Posterior cingulate gyrus (tissue), 11 donors: ENCODE measurements at places on chromosomes 1 and 21.
A peak's percentile ranks its signal among the peaks of the same experiment; 100 is the strongest.

DNA sequence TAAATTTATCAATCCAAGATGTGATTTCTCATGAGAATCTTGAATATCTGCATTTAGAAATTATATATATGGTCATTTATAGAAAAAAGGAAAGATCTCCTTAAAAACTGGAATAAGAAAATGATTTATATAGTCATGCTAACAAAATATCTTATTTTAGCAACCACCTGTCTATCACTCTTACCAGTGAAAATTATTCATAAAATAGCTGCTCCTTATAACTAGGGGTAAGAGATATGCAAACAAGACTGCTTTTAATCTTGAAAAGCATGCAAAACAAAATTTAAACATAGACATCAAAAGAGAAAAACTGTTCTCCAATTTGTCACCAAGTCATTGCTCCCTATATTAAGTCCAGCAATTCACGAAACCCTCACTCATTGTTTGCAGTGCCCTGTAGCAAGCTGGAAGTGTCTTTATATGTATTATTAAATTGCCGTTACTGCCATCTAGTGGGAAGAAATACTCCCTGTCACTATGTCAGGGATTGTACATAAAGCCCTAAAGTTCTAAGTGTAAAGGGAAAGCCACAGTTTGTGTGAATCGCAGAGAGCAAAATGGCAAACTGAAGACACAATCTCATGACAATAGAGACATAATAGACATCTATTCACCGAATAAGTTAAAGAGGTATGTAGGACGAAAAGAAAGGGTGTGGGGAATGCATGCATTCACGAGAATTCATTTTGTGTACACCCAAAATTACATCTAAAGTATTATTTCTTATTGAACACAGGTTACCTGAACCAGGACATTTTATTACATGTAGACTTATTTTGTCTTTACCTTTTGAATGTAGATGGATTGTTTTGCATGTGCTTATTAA, 600.5 kb downstream of the USP25 start:
- no peak for DNase-seq

- no peak for DNase-seq
These were observed 834.2 kb upstream of the CXADR start for GRCh38 chr21:16678429-16679160.

DNA sequence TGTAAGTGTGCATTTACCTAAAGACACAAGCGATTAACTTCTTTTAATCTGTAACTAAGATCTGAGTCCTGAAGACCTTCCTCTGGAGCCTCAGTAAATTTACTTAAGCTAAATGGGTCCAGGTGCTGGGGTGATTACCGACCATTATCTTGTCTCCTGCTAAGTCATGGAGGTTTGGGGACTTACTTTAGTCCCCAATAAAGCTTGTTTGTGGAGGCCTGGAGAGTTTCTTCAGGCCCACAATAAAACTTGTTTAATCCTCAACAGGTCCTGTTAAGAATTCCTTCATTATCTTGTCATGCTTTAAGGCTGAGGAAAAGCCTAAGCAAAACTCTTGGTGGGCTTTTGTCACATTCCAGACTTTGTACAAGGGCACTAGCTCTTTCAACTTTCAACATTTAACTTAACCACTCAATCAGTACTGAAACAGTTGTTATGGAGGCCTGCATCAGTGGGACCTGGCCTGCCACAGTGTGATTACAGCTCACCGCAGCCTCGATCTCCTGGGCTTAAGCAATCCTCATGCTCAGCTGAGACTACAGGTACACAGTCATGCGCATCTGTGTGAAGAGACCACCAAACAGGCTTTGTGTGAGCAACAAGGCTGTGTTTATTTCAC, 84.0 kb downstream of the FMO4 start:
- DNase-seq = no peak

DNA sequence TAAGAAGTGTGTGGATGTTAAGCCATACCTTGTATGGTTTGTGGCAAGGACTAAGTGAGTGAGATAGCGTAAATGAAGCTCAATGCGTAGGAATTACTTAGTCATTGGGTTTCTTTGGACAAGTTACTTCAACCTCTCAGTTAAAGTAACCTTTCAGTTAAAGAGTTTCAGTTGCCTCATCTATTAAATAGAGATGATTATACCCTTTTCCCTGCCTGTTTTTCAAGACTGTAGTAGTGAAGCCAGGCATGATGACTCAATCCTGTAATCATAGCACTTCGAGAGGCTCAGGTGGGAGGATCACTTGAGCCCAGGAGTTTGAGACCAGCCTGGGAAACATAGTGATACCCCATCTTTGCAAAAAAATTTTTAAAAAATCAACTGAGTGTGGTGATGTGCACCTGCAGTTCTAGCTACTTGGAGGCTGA, 6.3 kb downstream of the ZMPSTE24 start:
- no peak for DNase-seq

- no peak for DNase-seq
These were observed 13.9 kb downstream of the GPR3 start for GRCh38 chr1:27406362-27406680.

DNA sequence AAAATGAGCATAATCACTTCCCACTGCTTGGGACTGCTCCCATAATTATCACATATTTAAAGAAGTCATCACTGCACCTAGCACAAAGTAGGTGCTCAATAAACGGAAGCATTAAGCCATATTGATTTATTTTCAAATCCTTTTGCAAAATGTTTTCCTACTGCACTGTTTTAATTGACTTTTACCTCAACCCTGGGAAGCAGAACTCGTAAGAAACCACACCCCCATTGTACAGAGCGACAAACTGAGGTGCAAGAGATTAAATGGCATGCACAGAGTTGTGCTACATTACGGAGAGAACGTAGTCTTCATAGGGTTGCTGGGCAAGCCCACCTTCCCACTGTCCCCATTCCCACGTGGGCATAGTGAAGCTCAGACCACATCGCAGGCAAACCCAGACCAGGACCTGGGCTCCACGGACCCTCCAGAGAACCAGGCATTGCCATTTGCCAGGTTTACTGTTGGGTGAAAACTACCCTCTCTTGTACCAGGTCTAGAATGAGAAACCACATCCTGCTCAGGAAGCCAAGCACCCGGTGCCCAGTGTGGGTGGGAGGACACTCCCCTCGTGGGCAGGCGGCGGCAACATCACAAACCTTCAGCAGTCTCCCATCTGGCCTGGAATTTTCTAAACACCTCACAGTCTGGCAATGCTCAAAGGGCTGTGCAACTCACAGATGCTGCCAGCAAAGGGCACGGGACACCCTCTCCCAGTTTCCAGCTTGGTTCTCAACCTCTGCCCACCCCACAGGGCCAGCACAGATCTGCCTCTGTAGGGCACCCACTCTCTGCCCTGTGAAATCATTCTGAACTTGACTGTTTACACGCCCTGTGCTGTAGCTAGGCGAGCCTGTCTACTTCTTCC, 8.2 kb downstream of the IFFO2 start:
- peak; percentile 62 for DNase-seq

DNA sequence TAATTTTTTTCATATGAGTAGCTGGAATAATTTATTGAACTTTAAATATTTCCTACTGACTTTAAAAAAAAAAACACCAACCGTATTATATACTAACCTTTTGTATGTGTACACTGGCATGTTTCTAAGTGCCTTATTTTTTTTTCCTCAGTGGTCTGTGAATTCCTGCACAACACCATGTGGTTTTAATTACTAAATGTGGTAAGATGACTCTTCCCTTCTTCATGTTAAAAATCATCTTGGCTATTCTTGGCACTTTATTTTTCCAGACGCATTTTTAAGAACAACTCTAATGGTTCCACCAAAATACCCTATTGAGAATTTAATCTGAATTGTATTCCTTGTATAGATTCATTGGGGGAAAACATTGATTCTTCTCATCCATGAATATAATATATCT, 28.4 kb downstream of the PPP2R5A start:
- DNase-seq = no peak

DNA sequence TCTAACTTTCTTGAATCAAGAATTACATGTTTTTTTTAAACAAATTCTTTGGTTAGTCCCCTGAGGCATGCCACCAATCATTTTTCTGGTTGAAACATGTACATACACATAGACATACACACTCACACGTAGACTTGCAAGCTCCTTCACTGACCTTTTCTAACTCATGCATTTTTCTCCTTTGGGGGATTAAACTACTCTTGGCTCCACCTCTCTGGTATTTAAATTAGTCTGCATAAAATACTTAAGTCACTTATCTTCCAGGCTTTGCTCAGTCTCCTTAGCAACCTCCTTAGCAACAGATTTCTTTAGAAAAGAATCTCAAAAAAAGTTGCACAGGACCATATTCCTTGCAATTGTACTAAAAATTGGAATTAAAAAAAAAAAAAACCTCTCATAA, 440.9 kb upstream of the LRRC7 start:
- no peak for DNase-seq

- DNase-seq = no peak
These were observed 4.1 kb downstream of the PNRC2 start for GRCh38 chr1:23963617-23964234.

DNA sequence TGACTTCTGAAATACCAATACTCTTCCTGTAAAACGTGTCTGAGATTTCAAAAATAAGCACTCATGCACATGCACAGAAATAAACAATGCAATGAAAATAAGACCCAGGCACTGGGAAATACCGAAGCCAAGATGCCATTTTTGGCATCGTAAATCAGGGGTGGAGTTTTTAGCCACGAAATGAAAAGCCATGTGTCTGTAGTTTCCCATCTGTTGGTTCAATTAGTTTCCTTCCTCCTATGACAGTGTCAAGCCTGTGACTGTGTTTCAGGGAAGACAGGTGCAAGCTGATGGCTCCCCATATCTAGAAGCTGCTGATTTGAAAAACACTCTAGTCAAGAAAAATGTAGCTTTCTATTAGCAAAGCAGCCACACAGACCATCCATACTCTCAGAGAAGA, 480.4 kb upstream of the CAMK1G start:
- DNase-seq = no peak

DNA sequence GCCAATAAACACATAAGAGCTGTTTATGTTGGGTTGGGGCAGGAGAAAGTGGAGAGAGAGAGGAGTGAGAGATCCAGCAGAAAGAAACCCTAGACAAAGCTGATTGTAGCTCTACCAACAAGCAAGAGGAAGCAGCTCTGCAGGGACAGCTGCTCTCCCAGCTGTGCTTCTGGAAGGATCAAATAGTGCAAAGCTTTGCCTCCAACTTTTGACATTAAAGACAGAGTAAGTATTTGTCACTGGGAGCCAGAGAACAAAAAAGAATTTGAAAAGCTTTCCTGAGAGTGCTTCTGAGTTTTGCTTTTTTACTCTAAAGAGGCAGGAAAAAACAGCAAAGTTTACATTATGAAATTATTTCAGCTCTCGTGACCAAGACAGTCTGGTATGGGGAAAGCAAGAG, 28.5 kb upstream of the C1orf198 start:
- DNase-seq = no peak

DNA sequence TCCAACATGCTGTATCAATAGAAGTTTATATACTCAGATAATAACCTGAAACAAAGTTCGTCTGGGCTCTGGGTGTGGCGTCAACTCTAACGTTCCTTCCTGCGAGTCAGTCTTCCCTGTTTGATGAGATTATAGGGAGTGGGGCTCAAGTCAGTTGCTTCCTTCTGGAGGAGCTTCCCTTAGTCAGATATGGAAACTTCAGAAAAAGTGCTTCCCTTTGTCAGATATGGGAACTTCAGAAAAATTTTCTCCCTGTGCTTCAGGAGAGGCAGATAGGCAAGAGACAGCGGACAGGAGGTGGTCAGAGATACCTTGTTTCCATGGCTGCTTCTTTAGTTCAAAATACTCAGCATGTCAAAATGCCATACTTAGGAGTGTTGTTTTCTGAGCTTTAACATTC, 51.1 kb upstream of the PRDX6 start:
- no peak for DNase-seq

GRCh38 chr21:14675774-14676530, 129.8 kb upstream of the SAMSN1 start:
- no peak for DNase-seq

- no peak for DNase-seq
These were observed 28.1 kb upstream of the TXLNA start for GRCh38 chr1:32151319-32151787.

GRCh38 chr1:28860332-28861073, 48.5 kb downstream of the OPRD1 start:
- no peak for DNase-seq

- DNase-seq = no peak
These were observed 1.8 kb downstream of the VANGL2 start for GRCh38 chr1:160402001-160402795.

- DNase-seq = peak; percentile 52
These were observed 213.7 kb upstream of the VAMP3 start for GRCh38 chr1:7557301-7557891.

DNA sequence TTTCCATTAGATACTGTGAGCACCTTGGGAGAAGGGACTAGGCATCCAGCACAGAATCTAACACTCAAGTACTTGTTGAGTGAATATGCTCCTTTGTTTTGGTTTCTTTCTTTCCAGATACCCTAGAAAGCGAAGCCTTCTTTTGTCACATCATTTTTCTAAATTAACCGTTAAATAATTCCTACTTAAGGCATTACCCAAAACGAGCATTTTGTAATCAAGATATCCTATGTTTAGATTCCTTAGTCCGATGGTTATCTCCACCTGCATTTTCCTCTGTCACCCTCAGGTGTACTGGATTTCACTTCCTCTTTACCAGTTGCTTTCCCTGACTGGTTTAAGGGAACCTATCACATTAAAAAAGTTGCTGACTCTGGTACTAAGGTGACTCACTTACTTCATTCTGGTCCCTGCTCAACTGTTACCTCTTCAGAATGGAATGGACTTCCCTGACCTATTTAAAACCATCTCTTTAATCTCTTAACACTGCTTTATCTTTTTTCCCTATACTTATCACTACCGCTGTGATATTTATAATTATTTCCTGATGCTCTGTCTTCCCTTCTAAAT, 3.2 kb downstream of the B3GALNT2 start:
- DNase-seq = no peak

GRCh38 chr21:15560383-15561056, 169.3 kb upstream of the USP25 start:
- DNase-seq = no peak

DNA sequence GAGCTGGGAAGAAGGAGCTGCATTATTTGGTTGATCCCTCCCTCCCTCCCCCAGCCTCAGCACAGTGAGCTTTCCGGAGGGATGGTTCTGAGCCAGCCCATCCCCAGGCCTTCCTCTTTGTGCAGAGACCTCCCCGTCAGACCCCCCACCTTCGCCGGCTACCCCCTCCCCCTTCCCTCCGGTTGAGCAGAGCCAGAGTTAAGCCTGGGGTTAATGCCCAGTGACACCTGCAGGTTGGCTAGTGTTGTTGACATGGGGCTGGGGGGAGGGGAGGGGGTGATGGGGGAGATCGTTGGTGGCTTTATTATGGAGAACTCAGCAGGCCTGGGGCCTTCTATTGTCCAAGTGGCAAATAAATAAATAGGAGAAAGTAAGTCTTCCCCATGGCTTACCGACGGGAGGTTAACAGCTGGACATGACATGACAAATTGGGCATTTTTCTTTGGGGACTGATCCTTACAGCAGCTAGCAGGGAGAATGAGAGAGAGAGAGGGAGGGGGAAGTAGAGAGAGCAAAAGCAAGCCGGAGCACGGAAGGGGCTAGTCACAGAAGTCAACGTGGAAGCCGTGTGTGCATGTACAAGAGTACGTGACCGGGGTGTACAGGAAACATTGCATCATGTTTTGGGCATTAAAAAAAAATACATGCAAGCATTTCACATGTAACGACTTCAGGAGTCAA, 131.1 kb downstream of the TMEM53 start:
- no peak for DNase-seq

- no peak for DNase-seq
These were observed 58.3 kb upstream of the SDC3 start for GRCh38 chr1:30966690-30967369.
